ENCODE measurements at places on chromosomes 1 and 21.

GRCh38 chr1:64526312-64526711, 56.4 kb downstream of the CACHD1 start:
- no peak for DNase-seq

DNA sequence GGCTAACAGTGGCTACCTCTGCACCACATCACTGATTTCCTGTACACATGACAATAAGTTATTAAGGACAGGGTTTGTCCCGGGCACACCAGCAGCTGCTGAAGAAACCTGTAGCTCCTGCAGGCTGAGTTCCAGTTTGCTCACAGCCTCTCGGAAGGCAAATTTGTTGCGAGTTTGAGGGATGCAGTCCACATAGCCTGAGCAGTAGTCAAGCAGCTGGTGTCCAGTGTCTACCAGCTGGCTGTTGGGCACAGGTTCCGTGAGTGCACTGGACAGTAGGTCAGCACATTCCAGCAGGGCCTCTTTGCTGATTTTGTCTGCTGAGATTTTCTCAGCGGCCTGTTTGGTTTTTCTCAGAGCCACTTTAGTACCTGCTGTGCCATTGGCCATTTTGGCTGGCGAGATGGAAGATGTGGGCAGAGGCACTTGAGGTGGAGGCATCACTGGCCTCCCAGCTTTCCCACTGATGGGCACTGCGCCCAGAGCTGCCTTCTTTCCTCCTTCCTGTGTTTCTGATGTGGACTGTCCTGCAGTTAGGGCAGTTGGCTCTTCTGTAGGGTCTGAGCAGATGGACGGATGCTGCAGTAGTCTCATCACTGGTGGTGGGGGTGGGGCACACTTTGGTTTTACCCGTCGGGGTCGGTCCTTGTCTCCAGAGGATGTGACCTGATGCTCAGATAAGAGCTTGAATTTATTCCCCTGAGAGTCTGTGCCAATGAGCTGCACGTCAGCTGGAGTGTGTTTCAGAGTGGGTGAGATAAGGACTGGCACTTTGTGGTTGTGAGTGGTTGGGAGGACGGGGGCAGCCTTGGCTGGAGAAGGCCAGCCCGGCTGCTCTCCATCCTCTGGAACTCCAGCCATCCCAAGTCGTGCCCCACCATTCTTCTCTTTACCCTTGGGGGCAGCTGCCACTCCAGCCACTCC, 26.1 kb downstream of the TOR3A start:
- DNase-seq = no peak

- no peak for DNase-seq
These were observed 44.4 kb downstream of the CACHD1 start for GRCh38 chr1:64514197-64514765.

DNA sequence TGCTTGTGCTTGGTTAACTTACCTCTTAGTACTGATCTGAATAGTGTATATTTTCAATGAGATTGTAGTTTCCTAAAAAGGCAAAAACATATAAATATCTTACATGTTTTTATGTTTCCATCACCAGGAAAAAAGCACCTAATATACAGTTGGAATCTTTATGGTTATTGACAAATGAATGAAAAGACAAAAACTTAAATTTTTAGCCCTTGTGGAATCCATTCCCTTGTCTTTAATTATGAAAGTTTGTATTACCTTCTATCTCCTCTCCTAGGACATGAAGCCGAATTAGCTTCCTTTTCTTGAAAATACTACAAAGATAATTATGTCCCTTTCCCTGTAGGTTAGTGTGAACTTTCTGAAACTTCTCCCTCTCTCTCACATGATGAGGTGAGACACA, at the start of gene OR2T12:
TSS of gene OR2T12 (minus strand) at position 101 of the 400 bp plus-strand sequence. CDS start 7,846 bp downstream, outside the sequence.
- DNase-seq = no peak

DNA sequence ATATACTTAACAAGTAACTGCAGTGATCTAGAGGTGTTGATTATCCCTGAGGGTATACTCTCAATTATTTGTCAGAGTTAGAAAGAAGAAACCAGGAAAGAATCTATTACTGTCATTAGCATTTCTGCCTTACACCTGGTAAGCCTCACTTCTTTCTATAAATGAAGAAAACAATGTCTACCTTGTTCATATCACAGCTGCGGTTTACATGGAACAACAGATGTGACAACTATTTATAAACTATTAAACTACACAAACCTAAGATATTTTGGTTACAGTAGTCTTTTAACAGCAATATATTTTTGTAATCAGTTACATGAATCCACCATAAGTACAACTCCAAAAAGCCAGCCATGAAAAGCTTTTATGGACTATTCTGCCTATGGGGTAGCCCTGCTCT, 40.7 kb downstream of the GON4L start:
- DNase-seq = no peak

DNA sequence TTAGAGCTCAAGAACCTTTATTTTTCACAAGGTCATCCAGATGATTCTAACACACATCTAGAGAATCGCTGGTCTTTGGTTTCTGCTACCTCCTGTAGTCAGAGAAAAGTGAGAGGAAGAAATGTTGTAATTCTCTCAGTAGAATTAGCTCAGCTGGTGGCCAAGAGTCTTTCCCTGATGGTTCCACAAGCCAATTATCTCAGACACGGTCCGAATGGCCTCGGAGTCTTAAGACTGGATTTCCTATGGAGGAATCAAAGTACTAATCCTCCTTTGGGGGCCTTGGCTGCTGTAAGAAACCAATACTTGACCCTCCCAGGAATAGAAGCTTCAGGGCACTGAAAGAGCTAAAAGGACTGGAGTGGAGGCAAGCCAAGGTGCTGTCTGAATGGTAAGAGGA, 1.8 kb downstream of the TMEM81 start:
- no peak for DNase-seq

DNA sequence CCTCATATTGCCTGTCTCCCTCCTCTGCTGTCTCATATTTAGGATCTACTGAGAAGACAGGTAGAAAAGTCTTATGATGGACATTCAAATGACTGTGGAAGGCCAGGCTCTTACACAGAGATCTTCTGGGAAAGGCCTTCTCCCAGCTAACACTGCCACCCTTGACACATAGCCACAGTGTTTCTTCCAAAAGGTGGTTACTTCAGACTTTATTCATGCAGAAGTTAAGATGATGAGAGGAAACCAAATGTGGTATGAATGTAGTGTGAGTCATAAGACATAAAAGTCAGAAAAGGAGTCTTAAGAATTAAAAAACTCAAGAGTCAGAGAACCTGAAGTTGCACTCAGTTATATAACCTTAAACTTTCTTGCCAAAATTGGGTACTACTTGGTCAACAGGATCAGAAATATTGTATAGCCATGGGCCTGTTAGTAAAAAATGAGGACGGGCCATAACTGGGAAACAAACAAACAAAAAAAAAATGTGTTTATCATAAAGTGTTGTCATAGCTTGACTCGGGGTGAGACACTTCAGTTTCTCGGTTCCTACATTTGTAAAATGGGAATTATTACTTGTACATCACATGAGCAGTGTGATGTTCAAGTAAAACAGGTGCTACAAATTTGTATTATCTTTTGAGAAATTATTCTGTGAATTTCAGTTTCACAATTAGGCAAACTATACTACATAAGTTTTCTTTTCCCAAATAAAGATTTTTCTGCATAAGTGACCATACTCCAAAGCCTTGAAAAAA, 1.2 kb upstream of the DENND1B start:
- peak; percentile 14 for DNase-seq

DNA sequence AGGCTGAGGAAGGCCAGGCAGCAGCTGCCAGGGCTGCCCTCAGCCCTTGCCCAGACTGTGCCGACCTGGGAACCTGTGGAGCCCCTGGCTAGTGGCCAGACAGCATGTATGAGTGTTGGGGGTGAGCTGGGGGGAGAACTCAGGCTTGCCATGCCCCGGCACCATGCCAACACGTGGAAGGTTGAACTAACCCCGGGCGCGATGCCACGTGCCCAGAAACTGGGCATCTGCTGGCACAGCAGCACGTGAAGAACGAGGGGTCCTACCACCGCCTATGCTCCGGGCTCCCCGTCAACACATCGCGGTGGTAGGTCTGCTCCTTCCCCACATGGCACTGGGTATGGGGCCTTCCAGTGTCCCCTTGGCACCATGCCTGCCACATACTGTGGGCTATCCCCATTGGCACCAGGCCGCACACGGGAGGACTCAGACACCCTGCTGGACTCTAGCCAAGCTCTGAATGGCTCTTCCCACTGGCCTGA, 68.7 kb downstream of the CASZ1 start:
- no peak for DNase-seq

- no peak for DNase-seq
These were observed 88.6 kb upstream of the PLXNA2 start for GRCh38 chr1:208332774-208333126.

DNA sequence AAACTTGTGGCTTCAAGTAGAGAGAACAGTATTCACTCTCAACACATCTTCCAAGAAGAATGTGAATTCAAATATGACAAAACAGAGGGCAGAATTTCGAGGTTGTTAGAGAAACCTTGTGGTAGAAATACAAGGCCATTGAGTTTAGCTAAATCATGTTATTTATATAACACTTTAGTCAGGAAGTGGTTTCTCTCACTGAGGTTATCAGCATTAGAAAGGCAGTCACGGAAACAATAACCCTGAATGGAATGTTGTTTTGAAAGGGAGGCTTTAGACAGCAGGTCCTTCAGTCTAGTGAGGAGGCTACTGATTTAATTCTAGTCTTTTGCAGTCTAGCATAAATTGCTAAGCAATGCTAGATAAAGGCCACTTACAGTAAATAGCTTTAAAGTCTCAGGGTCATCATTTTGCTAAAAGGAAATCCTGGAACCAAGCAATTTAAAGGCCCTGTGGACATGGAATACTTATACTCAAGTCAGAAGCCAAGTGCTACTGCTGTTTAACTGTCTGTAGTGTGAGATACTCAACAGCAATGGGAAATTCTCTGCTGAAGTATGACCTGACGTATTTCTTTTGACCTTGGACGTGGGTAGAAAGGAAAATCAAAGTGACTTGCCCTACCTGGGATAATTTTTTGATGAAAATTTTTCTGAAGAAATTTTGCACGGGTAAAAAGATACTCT, 89.0 kb upstream of the CHODL start:
- no peak for DNase-seq

DNA sequence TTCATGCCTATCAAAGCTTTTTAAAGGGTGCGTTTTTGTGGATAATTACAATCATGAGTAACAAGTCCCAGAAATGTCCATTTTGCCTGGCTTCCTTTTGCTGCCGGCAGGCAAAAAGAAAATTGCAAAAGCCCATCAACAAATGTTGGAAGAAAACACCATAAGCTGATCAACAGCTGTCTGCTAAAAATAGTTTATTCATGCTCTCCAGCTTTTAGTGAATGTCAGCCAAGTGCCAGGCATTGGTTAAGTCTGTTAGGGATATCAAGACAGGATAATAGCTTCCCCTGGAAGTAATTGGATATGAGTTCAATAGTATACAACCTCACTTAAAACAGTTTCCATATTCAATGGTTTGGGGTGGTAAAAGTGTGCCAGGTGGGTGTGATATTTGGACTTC, 13.6 kb upstream of the AGMAT start:
- no peak for DNase-seq

- no peak for DNase-seq
These were observed 13.9 kb downstream of the LMX1A start for GRCh38 chr1:165342587-165342986.

- no peak for DNase-seq
These were observed 11.0 kb upstream of the AVPR1B start for GRCh38 chr1:206128196-206128595.

GRCh38 chr1:28173151-28173979, 3.1 kb downstream of the PTAFR start:
- DNase-seq = no peak

GRCh38 chr1:39508266-39508665, 16.8 kb downstream of the BMP8A start:
- no peak for DNase-seq

DNA sequence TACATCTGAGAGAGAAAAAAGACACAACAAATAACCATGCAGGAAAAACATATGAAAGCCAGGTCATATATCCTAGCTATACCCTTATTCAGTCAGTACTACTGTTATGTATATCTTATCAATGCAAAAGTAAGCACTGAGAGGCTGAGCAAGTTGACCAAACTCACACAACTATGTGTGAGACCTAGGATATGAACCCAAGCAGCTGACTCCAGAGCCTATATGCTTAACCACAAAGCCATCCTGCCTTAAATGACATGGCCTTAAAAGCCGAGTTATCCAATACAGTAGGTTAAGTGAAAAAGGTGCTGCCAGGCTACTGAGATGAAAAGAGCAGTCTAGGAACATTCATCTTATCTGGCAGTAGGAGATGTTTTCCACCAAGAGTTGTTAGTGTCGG, 151.6 kb downstream of the RERE start:
- no peak for DNase-seq

GRCh38 chr1:97164276-97164639, 442.7 kb downstream of the PTBP2 start:
- no peak for DNase-seq

DNA sequence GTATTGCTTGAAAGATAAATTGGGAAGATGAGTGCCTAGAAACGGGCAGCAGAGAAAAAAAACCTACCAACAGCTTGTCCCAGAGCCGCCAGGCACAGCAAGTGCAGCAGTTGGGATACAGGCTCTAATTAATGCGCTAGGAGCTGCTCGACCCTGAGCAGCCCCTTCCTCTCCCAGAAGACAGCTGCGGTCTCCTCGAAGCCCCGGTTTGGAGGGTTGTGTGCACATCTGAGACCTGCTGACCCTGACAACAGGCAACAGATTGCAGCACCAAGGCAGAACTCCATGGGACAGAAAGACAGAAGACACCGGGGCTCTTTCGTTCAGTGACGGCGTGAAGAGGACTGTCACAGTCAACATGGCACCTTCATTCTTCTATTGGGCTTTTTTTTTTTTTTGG, 101.4 kb downstream of the TSEN15 start:
- no peak for DNase-seq

- DNase-seq = no peak
These were observed 862.7 kb downstream of the PLA2G4A start for GRCh38 chr1:187691439-187691838.

DNA sequence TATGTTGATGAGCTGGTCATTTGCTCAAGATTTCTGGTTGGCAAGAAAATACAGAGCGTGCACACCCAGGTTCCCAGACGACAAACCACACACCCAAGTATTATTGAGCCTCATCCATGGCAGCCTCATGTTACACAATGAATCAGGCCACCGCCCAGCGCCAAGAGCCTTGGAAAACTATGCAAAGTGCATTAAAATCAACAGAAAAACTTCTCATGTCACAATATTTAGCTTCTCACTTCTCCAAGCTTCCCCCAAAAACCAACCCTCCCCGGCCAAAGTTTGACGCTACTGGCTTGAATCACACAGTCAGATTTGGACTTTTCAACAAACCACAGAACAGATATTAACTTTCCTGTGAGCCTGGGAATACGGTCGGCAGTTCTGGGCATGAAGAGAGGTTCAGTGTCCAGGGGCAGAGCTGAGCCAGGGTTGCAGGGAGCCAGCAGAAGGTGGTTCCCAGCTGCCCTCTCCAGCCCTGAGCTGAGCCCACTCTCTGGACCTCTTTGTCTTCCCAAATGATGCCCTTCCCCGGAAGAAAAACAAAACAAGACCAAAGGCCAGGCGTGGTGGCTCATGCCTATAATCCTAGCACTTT, 71.1 kb downstream of the SETD4 start:
- DNase-seq = no peak

GRCh38 chr1:31627930-31628559, 10.6 kb downstream of the HCRTR1 start:
- no peak for DNase-seq
